ENCODE measurements at places on chromosomes 2 and 18.
A peak's percentile ranks its signal among the peaks of the same experiment; 100 is the strongest.

GRCh38 chr2:85777441-85777861, 23.7 kb downstream of the ATOH8 start:
- no peak for DNase-seq

GRCh38 chr2:233359823-233360222, 5.5 kb downstream of the DGKD start:
- no peak for DNase-seq

DNA sequence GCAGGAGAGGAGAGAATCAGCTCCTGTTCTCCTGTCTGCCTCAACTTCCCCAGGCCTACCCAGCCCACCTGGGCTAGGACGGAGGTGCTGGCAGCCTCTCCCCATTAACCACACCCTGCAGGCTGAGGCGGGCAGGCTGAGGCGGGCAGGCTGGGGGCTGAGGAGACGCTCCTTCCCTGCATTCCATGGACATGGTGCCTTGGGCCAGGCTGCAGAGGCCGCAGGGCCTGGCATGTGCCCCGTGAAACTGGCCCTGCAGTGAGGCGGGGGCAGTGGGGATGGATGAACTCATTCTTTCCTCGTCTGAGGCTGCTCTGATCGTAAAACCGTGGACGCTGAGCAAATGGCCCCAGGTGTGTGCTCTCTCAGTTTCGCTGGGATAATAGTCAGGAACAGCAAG, 84.7 kb upstream of the LAPTM4A start:
- no peak for DNase-seq

- no peak for DNase-seq
Observed at GRCh38 chr2:28273751-28274150, 118.9 kb upstream of the FOSL2 start.

GRCh38 chr18:54777118-54777791, 51.0 kb upstream of the RAB27B start:
- DNase-seq, result no peak

- no peak for DNase-seq
Observed at GRCh38 chr18:21387886-21388285, 145.9 kb downstream of the GREB1L start.

GRCh38 chr18:67432806-67433205, 83.7 kb downstream of the DSEL start:
- DNase-seq, result no peak

DNA sequence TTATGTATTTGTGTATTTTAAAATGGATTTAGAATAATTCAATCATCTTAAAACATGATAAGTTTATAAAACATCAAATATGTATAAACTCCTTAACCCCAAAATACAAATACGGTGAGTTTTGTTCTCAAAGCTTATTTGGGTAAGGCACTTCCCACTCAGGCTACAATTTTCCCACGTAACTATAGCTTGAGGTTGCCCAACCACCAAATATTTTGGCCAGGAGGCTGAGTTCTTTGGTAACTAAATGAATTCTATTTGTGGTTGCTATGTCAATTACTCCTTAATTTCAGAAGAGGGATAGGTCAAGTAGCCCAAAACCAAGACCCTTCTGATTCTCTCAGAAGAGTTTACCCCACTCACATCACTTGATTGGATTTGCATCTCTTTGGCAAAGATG, 70.4 kb downstream of the MYL12B start:
- no peak for DNase-seq

DNA sequence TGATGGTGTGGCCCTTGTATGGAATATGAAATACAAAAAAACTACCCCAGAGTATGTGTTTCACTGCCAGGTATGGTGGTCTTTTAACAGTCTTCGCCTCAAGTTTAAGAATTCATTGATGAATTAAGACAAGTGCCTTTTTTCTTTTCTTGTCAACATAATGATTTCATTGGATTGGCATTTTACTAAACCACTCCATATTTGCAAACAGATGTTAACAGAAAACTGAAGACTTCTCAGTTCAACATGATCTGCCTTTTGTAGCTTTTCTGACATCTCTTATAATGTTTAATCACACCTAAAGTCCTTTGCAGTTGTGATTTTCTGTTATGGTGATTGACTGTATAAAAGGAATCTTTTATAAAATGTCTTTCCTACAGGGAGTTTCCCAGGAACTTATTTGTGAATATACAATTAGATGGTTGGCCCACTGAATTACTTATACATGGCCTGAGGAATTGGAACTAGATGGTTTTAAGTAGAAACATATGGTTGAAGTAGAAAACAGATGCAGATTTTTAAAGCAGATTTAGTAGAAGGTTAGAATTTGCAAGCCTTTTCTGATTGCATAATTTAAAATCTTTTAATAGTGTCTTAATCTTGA, 39.7 kb downstream of the DYNC1I2 start:
- no peak for DNase-seq

- peak; percentile 49 for DNase-seq
Observed at GRCh38 chr2:64203858-64204632, 59.8 kb upstream of the PELI1 start.

DNA sequence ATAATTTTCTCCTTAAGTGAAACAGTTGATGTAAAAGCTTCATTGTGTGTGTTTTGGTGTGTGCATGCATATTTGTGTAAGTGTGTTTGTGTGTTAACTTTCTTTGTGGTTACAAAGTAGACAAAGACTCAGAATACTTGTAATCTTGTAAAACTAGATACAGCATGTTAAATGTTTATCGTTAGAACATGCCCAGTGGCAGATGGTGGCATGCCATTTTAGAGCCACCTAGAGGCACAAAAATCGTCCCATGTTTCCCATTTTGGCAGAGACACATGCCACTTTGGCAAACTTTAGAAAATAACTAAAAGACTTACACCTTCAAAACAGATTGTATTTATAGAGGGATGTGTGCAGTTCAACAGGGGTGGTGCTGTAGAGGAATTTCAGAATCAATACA, 224.1 kb downstream of the LRP1B start:
- DNase-seq, result no peak
